SHP77 treated with DMSO at 0.1 percent for 48 hours (cell line): ENCODE measurements at places on chromosomes 7 and 10.

- DNase-seq, result no peak
Observed at GRCh38 chr7:135509589-135509838, 388 bp downstream of the CNOT4 start.

DNA sequence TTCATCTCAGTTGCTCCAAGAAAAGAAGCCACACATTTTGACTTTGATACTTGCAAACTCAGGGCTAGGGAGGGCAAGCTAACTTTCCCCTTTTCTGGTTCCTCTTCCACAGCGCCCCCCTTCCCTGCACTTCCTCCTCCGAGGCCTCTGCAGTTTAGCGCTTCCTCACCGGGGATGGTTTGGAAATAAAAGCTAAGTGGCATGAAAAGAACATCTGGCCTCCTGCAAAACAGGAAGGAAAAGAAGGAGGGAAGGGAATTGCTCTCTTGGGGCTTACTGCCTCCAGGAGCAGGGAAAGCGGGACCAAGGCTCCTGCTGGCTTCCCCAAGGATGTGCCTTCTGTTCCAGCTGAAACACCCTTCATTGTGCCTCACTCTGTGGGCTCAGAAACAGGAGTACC, 42.3 kb downstream of the PRKCQ start:
- DNase-seq, result no peak

DNA sequence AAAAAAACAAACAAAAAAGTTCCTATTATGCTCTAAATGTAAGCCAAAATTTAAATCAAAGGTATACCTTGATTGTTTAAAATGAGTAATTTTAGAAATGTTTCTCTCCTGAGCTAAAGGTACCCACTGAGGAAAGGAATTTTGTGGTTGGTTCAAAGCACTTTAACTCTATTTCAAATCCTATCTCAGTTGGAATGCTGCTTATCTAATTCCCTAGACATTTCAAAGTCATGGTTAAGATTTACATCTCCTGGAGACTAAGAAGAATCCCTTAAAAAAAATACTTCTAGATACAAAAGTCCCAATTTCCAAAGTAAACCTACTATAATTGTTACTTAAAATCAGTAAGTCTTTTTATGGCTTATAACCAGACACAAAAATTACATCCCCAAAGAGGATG, 830.7 kb downstream of the GRID1 start:
- no peak for DNase-seq

GRCh38 chr7:5345171-5345570, 62.4 kb downstream of the SLC29A4 start:
- DNase-seq, result no peak

GRCh38 chr10:557792-558328, 131.6 kb downstream of the DIP2C start:
- DNase-seq, result no peak

DNA sequence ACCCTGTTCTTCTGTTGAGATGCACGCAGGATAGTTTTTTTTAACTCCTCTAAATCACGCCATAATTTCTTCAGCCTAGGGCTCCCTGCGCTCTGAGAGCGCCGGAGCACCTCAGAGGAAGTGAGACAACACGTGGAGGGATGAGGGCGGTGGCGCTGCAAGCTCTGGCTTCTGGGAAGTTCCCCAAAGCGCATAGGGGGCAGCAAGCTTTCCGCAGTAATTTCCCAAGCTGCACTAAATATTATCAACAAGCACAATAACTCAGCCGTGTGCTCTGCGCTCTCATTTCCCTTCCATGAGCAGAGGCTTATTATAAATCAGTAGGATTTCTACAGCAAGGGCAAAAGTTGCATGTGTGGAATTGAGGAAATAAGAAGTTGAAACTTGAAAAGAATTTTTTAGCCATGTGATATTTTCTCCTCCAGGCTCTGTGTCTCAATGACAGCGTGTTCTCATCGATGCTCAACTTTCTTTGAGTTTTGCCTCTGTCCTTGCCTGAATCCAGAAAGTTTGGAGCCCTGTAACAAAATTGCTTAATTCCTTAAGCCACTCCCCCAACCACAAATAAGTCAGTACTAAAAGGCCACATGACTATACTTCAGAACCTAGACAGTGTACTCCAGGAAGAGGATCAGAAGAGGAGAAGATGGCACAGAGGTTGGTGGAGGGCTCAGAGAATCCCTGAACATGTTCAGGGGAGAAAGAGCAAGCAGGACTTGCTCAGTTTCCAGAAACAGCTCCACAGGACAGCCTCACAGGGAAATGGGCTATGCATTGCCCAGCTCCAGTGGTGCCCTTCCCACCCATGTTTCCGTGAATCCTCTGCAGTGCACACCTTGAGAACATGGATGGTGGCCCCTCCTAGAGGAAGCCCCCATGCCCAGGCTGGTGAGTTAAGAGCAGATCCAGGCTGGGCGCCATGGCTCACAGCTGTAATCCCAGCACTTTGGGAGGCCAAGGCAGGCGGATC, 221.5 kb upstream of the GHITM start:
- no peak for DNase-seq
